NCI-H2107 (cell line): ENCODE measurements at places on chromosomes 3 and 15.

GRCh38 chr3:115423170-115423569 lies 200.1 kb upstream of the GAP43 start:
- DNase-seq: no peak

DNA sequence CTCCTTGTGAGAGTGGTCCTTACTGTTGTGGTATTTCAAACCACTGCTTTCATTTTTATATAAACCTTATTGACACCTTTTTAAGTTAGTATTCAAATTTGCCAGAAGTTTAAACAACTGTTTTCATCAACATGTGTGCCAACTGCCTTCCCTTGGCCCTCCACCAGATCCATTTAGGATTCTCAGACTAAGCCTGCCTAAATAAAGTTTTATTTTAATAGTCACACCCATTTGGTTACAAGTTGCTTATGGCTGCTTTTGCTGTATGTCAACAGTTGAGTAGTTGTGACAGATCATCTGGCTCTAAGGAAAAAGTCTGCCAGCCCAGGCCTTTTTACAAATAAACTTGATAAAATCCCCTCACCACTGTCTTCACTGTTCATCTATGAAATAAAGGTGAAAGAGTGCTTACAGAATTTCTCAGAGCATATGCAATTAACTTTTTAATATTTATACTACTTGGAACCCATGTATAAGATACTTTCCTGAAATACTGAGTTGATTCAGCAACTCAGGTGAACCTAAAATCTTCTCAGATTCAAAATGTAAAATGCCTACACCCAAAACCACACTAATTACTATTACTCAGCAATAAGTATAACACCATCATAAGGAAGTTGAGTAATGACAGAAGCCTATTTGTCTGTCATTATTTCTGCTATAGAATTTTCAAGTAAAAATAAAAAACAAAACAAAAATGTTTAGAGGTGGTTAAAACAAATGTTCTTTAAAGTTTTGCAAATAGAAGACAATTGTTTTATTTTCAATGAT lies 35.1 kb downstream of the PEAK1 start:
- no peak for DNase-seq

DNA sequence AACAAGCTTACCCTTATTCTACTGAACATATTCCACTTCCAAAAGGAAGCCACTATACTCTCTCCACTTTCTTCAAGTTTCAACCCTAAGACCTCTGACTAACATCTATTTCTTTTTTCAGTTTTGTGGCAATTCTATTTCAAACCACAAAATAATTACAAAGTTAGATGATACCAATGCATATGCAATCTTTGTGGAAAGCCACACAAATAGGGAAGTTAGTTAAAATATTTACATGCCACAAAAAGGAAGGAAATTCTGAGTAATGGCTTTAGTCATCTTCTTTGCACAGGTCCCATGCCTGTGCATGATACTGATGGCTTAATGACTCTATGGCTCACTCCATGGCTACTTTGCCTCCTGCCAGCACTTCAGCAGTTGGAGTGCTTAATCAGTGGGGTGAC lies 57.0 kb upstream of the MCTP2 start:
- no peak for DNase-seq

DNA sequence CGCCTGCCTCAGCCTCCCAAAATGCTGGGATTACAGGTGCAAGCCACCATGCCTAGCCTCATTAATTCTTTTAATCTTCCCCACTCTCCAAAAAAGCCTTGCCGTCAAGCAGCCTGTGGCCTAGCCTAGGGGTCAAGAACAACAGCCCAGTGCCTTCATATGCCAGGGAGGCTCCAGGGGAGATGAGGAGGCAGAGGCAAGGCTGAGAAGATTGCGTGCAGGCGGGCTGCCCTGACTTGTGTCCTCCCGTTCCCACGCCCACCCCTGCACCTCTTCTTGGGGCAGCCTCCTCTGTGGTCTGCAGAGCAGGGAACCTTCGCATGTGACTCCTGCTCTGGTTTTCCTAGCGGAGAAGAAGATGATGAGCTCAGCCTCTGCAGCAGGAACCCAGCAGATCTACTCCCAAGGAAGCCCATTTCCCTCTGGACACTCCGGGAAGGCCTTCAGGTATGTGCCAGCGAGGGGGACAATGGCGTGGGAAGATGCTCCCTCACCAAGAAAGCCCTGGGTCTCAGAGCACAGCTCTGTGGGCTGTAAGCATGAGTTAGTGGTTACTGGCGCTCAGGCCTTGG lies 118.5 kb upstream of the ABHD17C start:
- no peak for DNase-seq

DNA sequence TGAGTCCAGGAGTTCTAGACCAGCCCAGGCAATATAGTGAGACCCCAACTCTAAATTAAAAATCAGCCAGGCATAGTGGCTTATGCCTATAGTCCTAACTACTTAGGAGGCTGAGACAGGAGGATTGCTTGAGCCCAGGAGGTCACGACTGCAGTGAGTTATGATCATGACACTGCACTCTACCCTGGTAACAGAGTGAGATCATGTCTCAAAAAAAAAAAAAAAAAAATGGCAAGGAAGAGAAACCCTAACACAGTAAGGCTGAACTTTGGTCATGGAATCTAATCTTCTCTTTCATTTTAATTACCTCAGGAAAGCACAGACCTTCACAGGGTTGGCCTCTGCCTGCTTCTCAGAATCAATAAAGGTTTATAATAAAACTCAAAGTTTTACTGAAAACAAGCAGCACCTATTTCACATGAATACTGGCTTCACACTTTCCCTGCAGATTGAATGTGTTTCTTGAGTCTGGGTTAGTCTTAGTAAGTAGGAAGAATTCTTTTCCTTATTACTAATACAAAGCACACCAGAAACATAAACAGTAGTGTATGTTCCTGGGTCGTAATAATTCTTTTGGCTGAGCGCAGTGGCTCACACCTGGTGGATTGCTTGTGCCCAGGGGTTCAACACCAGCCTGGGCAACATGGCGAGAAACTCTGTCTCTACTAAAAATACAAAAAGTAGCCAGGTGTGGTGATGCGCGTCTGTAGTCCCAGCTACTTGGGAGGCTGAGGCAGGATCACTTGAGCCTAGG lies 11.6 kb upstream of the NR2C2 start:
- no peak for DNase-seq

GRCh38 chr3:185267193-185267592 lies 13.3 kb upstream of the EHHADH start:
- no peak for DNase-seq

GRCh38 chr15:29222129-29222853 lies 47.3 kb downstream of the NSMCE3 start:
- no peak for DNase-seq

GRCh38 chr3:14957925-14958324 lies 10.5 kb downstream of the NR2C2 start:
- no peak for DNase-seq

DNA sequence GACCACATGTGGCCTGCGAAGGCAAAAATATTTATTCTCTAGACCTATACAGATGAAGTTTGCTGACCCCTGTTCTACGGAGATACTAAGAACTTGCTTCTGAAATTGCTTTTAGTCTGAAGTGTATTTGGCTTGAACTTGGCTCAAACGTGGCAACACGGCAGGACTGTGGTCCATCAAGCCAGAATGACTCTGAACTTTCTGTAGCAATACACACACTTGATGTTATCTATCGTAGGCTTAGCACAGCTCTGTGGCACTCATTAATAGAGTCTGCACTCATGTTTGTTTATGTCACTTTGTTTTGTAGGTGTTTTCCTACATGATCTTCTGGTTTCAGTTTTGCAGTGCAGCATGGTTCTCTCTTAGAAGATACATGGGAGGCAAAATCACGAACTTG lies 298.1 kb downstream of the ADAMTS17 start:
- no peak for DNase-seq

DNA sequence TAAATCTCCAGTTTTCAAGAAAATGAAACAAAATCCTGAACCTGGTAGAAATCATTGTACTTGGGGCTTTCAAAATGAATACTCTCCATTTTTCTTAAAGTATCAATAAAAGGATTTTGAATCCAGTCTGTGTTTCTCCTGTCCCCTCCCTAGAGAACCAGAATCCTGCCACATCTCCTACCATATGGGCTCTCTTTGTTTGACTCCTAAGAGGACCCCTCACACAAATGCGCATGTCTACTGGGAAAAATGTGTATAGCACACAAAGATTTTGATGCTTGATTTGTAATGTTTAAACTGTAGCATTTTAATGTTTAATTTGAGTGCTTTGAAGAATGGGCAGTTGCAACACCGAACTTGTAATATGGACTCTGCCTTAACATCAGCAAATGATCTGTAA lies 25.9 kb downstream of the LRRC3B start:
- no peak for DNase-seq

- no peak for DNase-seq
Observed at GRCh38 chr15:31930967-31931366, 99.3 kb upstream of the CHRNA7 start.

- DNase-seq: no peak
Observed at GRCh38 chr15:58471348-58471747, 39.6 kb downstream of the LIPC start.
